ENCODE measurements at places on chromosomes 3 and 15. TPM values are rescaled to one million over a fixed set of nuclear protein-coding genes. Genes with fewer than 3 reads are reported as not detected.

- peak; percentile 17 for DNase-seq
Observed at GRCh38 chr3:41464401-41464800, 265.1 kb downstream of the CTNNB1 start.

DNA sequence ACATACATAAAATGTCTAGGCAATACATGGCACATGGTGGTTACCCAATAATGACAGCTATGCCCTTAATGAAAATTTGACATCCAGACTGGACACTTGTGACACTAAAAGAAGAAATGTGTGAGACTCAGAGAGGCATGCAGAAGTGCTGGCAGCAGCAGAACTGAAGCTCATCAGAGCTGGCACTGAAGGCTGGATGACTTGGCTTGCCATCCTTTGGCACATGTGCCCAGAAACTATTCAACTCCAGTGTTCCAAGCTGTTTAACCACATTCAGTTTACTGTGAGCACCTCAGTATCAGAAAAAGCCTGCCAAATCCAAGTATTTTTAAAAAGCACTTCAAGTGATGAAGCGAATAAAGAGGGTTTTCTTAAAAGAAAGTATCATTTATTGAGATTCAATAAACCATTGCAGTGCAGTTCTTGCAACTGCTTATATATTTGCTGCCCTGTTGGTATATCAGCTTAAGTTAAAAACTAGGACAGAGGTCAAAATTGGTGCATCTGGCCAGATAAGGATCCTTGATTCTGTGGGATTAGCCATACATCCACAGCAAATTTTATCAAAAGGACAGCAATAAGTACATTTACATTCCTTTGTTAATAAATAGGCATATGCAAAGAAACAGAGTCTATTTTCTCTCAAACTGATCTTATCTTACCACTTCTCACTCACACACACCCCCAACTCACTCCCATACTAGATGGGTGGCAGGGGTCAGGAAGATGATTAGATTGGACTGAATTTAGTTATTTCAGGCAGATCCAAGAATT lies 15.8 kb downstream of the IGSF11 start:
- no peak for DNase-seq

DNA sequence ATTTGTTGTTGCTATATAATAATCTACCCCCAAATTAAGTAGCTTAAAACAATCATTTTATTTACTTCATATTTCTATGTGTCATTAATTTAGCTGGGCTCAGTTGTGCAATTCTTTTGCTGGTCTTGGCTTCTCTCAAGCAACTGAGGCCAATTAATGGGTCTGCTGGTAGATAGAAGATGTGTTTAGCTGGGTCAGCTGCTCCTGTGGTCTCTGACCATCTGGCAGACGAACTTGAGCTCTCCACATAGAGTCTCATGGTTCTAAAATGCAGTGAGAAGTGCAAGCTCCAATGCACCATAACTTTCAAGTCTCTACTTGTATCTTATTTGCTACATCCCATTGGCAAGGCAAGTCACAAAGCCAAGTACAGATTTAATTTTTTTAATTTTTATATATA lies 515.6 kb downstream of the ZIC1 start:
- DNase-seq, result peak; percentile 35

The SERINC4 gene
- total RNA-seq, result not detected

The CHRM5 gene
- total RNA-seq, result not detected

DNA sequence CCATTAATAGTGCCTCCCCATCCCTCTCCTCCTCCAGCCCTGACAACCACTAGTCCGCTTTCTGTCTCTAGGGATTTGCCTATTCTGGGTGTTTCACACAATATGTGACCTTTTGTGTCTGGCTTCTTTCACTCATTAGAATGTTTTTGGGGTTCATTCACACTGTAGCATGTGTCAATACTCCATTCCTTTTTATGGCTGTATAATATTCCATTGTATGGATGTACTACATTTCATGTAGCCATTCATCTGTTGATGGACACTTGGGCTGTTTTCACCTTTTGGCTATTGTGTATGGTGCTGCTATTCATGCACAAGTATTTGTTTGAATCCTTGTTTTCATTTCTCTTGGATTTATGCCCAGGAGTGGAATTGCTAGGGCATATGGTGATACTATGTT lies 16.5 kb downstream of the GRK7 start:
- DNase-seq, result no peak

The KY gene
- total RNA-seq, result not detected

The POLQ gene
- total RNA-seq, result 1.3 TPM

The BUB1B gene
- total RNA-seq, result 3.2 TPM

- DNase-seq, result no peak
Observed at GRCh38 chr3:100437721-100438622, 36.6 kb downstream of the LNP1 start.

GRCh38 chr3:45701172-45701867 lies 12.1 kb downstream of the SACM1L start:
- peak; percentile 47 for DNase-seq

The NSUN3 gene
- total RNA-seq, result 9.4 TPM

DNA sequence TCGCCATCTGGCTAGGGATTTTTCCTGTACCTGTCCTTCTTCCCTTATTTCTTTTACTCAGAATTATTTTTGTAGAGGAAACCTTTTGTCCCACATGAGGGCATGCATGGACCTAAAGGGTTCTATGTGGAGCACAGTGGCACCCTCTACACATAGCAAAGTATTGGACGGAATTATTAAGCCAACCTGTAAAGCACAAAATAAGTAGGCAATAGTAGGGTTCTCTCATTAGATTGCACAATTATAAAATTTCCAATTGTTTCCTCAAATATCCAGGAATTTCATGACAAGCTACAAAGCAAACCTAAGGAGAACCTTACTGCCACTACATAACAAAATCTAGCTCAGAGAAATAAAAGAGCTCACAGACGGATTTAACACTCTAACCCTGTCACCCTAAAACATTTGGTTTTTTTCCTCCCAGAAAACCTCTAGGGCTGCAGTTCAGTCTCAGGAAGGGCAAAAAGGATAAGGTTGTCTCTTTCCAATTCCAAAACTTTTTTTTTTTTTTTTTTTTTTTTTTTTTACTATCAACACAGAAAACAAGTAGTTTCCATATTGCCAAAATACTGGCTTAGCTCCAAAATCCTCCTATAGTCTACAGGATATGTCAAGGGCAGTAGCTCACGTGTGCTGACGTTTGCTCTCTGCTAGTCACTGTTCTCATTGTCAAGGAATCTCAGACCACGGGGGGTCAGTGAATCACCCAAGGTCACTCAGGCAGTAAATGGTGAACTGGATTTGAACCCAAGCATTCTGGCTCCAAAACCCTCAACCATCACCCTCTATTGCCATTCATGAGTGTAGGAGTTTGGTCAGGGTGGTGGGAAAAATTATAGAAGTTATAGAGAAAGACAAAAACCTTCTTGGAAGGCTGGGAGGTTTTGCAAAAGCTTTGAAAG lies 52.3 kb downstream of the NCEH1 start:
- DNase-seq, result peak; percentile 99

The CPA3 gene
- total RNA-seq, result not detected

- DNase-seq, result peak; percentile 83
Observed at GRCh38 chr3:16548721-16549120, 35.2 kb upstream of the RFTN1 start.

DNA sequence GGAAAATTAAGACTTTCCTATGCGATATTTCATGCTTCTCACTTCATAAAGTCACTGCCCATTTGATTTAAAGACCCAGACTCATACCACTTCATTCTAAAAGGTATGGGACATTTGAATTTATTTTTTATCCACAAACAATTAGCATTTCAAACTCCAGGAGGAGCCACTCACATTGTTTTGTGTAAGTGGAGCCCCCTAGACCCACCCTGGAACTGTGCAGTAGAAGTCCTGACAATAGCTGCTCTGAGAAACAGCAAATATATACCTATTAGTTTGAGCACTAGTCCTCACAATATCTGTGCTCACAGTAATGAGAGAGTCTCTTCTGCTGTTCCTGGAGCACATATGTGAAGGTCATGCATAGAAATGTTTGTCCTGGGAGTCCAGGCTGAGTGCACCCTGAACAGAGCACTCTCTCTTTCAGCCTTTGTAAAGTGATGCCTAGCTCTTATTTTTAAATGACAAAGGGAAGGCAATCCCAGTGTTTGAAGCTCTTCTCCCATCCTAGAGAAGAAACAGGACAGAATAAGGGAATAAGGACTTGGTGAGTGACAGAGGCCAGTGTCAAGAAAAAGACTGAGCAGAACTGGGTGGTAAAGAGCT lies 127.5 kb upstream of the STRIT1 start:
- no peak for DNase-seq

The TM6SF1 gene
- 2.1 TPM for total RNA-seq

DNA sequence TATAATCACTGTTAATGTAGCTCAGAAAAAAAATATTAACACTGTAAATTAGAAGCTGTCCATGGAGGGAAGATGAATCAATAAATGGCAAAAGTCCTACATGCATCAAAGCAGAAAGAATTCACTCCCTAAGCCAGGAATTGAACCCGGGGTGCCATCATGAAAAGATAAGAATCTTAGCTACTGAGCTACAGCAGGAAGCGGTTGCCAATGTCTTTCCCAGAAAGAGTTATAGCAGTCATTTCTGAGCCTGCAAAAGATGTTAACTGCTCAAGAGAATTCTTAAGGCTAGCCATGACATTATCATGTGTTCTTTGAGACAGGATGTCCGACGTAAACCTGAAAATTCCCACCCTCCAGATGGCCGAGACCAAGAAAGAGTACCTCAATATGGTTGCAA lies 47.4 kb upstream of the MKRN3 start:
- DNase-seq, result no peak

GRCh38 chr3:186929186-186929585 lies 1.1 kb upstream of the ST6GAL1 start:
- no peak for DNase-seq

DNA sequence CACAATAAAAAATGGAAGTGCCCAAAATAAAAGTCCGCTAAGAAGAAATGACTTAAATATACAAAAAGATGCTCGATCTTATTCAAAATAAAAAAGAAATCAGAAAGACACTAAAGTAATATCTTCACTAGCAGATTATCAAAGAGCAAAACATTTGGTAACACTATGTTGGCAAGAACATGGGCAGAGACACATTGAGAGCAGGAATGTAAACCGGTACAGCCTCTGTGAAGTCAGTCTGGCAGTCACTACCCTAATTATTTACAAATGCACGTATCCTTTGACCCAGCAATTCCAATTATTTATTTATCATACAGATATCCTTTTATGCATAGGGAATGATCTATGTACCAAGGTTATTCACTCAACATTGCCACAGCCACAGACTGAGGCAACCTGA lies 34.5 kb downstream of the TBL1XR1 start:
- no peak for DNase-seq

DNA sequence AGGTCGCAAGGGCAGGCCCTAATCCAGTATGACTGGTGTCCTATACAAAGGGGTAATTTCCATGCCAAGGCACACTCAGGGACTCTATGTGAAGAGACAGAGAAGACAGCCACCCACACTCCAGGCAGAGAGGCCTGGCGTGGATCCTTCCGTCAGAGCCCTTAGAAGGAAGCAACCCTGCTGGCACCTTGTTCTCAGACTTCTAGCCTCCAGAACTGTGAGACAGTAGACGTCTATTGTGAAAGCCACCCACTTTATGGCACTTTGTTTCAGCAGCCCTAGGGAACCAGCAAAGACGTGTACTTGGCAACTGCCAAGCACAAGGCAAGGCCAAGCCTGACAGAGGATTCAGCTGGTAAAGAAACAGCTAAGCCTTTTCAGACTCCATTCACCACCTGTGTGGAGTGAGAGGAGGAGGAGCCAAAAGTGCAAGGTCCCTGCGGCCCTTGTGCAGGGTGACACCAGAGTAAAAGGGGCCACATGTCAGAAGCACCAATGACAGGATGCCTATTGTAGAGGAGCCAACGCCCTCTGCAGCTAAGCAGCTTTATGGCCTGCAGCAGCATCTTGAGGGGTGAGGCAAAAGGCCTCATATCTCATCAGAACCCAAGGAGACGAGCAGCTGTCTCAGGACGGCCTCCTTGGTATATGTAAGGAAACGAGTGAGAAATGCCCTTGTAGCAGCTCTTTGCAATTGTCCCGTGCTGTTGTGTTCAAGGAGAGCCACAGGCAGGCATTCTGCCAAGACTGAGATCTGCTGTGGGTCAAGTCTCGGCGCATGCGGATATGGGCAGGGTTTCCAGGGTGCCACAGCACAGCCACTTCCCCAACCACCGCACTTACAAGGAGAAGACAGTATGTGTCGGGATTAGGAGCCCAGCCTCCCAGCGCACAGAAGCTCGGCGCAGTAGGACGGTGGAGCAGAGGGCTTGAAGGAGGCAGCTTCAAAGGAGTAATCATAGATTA lies 121.5 kb upstream of the LIPC start:
- DNase-seq, result no peak

GRCh38 chr3:7461202-7461825 lies 600.4 kb downstream of the GRM7 start:
- no peak for DNase-seq

GRCh38 chr3:99419116-99419515 lies 219.3 kb upstream of the COL8A1 start:
- peak; percentile 50 for DNase-seq

The ATP13A5 gene
- total RNA-seq, result not detected

DNA sequence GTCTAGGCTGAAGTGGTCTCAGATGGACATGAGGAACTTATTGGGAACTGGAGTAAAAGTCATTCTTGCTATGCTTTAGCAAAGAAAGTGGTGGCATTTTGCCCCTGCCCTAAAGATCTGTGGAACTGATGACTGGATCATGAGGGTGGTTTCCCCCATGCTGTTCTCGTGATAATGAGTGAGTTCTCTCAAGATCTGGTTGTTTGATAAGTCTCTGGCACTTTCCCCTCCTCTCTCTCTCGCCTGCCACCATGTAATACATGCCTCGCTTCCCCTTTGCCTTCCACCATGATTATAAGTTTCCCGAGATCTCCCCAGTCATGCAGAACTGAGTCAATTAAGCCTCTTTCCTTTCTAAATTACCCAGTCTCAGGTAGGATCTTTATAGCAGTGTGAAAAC lies 11.5 kb upstream of the MLF1 start:
- no peak for DNase-seq

GRCh38 chr3:58839187-58839586 lies 172.6 kb upstream of the FAM3D start:
- DNase-seq, result no peak

DNA sequence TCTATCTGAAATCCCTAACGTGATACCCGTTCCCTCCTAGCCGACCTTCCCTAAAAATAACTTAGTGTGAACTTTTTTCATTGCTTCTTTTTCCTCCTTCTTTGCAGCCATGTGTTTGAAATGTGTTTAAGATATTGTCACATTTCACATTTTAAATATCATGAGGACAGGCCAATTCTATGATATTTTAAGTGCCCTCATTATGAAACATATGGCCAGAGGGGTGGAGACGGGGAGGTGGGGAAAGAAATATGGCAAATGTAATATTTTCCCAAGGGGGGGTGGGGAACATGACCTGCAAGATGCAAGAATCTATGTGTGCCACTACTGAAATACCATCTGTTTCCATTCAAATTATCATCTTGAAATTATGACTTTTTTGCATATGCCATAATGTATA lies 1039.2 kb downstream of the AGBL1 start:
- no peak for DNase-seq

GRCh38 chr15:67070150-67070549 lies 4.7 kb downstream of the SMAD3 start:
- no peak for DNase-seq

The KCNH8 gene
- total RNA-seq, result 0.45 TPM

GRCh38 chr3:42667096-42667522 lies 13.6 kb downstream of the ZBTB47 start:
- no peak for DNase-seq

The MINAR1 gene
- 1.7 TPM for total RNA-seq

- no peak for DNase-seq
Observed at GRCh38 chr15:89864958-89865739, 28.6 kb downstream of the AP3S2 start.

Measured in astrocyte (in vitro differentiated cells and primary cell).